Stimulated activated CD4-positive, alpha-beta T cell treated with anti-CD3 and anti-CD28 coated beads, Interleukin-2, amount 100 ng/mL, for 4 hours (primary cell): ENCODE measurements at places on chromosomes 2 and 18.

- no peak for DNase-seq
Measured at GRCh38 chr2:138964418-138964817, 184.2 kb upstream of the NXPH2 start.

- DNase-seq = no peak
Measured at GRCh38 chr18:78525366-78526111, 454.1 kb upstream of the SALL3 start.

GRCh38 chr2:46909150-46909549 lies 6.5 kb downstream of the MCFD2 start:
- DNase-seq = no peak

- no peak for DNase-seq
Measured at GRCh38 chr2:159226059-159226461, 60.4 kb downstream of the WDSUB1 start.

DNA sequence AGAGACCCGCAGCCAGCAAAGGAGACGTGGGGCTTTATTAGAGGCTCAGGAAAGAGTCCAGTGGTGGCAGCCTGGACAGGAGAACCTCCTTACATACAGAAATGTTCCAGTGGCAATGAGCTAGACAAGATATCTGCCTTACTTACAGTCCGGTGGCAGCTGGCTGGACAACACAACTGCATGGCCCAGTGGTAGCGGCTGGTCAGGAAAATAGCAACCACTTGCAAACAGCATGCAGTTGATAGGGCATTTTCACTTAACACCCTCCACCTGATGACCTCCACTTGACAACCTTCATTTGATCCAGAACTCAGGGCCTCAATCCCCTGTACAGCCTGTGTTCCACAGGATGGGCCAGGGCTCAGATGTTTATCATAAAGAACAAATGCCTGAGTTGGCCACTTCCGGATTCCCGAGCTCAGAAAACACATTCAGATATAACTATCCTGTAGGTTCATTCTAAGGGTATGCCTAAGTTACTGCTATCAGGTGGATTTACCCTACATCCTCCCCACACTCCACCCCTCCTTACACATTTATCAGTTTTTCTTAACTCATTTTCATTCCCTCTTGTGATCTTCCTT lies 63.3 kb upstream of the ITPRID2 start:
- DNase-seq = no peak
